ENCODE measurements at places on chromosomes 2 and 18.

GRCh38 chr18:8765783-8766463 lies 60.6 kb downstream of the MTCL1 start:
- DNase-seq, result no peak

DNA sequence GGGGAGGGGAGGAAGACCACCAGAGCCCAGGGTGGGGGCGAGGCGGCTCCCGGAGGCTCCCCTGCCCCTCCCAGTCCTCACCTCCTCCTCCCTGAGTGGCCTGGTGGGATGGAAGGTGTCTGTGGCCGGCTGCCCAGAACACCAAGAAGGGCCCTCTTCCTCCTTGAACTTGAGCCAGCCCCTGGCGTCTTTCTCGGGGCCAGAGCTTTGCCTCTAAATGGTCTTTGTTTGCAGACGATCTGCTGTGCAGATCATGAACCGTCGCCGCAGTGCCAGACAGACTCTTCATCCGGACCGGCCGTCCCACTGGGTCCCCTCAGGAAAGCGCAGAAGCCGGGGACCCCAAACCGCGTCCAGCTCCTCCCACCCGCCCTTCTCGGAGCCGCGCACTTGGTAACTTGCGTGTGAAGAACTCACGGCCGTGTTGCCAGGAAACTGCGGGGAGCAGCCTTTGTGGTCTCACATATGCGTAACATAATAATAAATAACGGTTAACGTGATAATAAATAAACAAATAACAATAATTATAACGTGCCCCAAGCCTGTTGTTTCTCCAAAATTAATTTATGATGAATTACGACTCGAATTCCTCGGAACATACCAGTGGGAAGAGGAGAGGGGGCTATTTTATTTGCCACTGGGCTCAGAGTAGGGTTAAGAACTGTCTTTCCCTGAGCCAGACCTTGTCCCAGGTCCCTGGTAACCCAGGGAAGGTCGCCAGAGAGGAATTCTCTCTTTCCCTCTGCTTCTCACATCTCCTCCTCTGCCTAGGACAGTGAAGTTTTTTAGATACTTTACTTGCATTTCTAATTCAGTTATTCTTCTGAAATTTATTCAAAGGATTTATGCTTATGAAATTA lies 41.0 kb downstream of the PTGR3 start:
- peak; percentile 21 for DNase-seq

DNA sequence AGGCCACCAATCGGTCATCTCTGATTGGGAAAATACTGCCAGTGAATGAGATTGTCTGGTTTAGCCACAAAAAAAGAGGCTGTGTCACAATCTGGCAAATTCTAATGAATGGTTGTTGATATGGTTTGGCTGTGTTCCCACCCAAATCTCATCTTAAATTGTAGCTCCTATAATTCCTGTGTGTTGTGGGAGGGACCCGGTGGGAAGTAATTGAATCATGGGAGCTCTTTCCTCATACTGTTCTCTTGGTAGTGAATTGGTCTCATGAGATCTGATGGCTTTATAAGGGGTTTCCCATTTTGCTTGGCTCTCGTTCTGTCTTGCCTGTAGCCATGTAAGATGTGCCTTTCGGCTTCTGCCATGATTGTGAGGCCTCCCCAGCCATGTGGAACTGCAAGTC lies 838.3 kb downstream of the SLC4A3 start:
- DNase-seq, result no peak

- DNase-seq, result no peak
Measured at GRCh38 chr2:10002681-10003080, 40.7 kb upstream of the KLF11 start.

- no peak for DNase-seq
Measured at GRCh38 chr2:3595985-3596384, 1.1 kb downstream of the COLEC11 start.

DNA sequence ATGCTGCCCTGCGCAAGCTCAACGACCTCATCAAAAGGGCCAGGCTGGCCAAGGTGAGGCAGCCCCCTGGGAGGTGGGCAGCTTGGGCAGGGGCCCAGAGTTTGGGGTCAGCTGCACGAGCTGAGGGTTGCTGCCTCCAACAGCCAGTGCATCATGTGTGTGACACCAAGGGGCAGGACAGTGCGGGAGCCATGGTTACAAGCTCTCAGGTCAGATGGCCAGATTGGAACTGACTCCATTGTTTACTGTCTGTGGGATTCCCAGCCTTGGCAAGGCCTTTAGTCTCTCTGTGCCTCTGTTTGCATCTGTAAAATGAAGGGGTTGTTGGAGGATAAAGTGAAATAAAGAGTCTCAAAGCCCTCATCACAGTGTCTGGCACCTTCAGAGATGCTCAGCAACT lies 26.9 kb downstream of the EHD3 start:
- DNase-seq, result no peak

DNA sequence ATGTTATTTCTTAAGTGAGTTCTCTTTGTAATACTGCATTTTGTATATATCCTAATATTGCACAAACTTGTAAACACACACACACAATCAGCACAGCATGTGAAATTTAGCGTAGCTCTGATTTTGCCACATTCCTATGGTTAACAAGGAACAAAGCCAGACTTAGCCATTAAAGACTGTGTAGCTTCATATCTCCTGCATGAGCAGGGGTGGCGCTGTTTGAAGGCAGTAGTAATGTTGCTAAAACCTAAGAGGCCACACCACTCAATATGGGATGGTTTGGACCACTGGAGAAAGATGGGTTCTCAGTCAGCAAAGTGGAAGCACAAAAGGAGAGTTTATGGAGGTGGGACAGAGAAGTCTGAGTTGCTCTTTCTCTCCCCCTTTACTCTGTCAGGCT lies 61.1 kb upstream of the RND3 start:
- DNase-seq, result no peak

DNA sequence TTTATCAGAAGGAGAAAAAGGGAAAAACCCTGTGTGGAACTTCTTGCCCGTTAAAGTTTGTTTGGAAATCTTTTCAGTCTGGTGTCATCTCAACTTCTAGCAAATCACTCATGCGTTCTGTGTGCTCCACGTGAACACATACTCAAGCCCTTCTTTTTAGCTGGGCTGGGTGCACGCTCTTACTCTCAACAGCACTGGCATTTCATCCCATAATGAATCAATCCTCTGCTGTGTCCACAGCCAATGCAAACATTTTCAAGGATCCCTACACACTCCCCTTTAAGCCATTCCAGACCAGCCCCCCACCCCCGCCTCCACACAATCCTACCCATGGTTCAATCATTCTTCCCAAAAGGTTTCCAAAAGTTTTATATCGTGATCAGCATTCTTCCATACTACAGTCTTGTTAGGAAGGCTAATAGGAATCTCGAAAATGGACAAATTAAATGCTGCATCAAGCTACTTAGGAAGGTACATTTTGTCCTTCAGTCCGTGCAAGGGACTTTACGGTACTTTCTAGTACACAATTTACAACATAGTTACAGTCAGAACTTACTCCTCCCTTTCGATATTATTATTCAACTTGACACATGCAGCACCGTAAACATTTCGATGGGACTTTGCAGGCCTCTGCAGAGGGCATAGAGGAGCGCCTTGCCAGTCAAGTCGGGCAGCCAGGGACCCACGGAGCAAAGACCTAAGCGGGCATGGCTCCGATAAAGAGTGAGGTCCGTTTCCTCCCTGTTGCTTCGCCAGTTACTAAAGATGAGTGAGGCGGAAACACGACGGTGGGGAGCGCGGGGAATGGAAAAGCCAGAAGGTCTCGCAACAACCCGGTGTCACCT lies 1.4 kb downstream of the PTGR3 start:
- no peak for DNase-seq

DNA sequence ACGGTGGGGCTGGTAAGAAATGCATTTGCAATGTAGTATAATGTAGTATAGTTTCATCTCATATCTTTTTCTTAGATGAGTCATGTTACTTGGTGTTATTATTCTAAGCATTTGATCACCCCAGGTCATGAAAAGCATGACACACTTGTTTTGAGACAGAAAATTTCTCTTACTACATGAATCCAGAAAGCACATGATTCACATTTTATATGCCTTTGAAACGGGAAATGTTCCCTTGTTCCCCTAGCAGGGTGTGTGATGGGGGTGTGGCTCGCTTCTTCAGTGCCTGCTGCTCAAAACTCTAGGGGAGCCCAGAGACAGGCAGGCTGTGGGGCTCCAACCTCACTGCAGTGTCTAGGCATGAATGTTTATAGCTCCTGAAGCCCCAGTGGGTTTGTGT lies 116.0 kb upstream of the RAB27B start:
- peak; percentile 62 for DNase-seq

GRCh38 chr18:40935423-40935822 lies 1019.6 kb upstream of the PIK3C3 start:
- no peak for DNase-seq

GRCh38 chr2:37456479-37456878 lies 112.0 kb downstream of the QPCT start:
- no peak for DNase-seq
